ENCODE measurements at places on chromosomes 16 and 17.

DNA sequence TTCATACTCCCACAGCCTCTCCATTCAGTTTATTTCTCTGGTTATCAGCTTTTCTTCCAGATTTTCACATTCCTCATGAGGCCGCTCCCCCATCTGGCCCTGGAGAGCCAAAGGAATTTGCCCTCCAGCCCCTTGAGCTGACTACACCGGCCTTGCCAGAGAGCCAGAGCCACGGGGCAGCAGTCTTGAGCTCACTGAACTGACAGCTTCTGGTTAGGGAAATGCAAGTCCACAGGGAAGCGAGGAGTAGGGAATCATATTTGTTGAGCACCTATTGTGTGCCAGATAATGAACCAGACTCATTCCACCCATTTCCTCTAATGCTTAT lies 102.4 kb downstream of the ABCC12 start:
- no peak for DNase-seq

DNA sequence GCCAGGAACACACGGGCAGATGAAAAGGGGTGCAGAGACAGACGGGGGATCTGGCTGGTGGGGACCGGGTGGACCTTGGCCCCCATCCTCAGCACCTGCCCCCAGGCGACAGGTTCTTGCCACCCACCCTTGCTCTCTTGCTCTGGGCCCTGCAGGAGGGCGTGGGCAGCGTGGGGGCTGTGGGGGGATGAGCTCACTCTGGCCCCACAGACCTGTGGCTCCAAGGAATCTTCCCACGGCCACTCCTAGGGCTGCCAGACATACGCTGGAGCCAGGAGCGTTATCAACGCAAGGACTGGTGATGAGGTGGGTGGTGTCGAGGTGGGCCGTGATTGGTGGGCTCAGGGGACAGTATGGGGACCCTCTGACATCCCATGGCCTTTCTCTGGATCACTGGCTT lies 6.3 kb downstream of the CTRB1 start:
- no peak for DNase-seq

DNA sequence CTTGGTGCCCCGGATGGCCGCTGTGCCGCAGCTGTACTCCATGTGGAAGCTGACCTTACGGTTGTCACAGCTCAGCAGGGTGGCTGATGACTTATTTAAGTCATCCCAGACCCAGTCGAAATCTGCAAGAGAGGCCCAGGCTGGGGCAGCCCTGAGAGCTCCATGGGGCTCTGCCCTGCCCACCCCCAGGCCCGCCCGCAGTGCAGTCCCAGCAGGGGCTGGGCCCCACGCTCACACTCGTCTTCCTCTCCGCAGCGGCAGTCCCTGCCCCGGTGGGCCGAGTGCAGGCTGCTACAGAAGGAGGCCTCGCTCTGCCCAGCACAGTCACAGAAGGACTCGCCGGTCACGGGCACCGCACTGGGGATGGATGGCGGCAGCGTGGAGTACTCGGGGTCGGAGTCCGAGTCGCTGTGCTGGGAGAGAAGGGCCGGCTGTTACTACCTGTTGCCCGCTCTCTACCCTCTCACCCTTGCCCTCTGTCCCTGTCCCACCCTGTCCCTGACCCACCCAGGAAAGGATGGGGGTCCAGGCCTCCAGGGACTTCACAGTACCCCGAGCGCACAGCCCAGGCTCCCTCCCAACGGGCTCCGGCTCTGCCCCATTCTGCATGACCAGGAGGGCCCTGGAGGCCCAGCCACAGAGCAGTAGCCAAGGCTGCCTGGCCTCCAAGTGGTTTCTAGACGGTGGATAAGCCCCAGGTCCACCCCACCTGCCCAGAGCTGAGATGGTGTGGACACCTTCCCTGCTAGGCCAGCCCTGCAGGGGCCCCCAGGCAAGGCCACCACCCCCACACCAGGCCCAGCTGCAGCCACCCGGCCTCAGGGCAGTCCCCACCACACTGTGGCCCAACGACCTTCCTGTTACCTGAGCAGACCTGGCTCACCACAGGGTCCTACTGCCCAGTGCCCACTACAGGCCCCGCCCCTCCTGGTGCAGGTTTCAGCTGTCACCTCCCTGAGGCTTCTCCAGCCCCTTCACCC lies 3.9 kb downstream of the SPSB3 start:
- no peak for DNase-seq

- DNase-seq = no peak
Measured at GRCh38 chr16:86044241-86044671, 145.3 kb downstream of the IRF8 start.

GRCh38 chr17:17181666-17182597 lies 24.2 kb downstream of the PLD6 start:
- DNase-seq = no peak

Measured in nucleus accumbens (tissue), 56 donors.